Hepatocyte (in vitro differentiated cells): ENCODE measurements at places on chromosomes 16 and 17.

GRCh38 chr17:62578757-62579487 is 48.5 kb upstream of the MRC2 start:
- no peak for DNase-seq

GRCh38 chr16:65574326-65574966 is 452.6 kb upstream of the CDH11 start:
- no peak for DNase-seq

DNA sequence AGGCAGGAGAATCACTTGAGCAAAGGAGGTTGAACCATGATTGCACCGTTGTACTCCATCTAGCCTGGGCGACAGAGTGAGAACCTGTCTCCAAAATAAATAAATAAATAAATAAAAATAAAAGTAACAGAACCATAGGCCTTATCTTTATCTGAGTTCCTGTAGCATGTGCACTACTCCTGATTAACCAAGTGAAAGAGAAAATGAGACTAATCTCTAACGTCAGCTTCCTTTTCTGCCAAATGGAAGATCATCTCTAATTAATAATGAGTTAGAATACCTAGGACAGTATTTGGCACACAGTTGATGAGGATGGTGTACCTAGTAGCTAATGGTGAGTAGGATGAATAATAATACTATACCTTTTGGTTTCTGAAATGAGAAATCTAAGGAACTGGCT is 520.4 kb downstream of the WWOX start:
- no peak for DNase-seq

DNA sequence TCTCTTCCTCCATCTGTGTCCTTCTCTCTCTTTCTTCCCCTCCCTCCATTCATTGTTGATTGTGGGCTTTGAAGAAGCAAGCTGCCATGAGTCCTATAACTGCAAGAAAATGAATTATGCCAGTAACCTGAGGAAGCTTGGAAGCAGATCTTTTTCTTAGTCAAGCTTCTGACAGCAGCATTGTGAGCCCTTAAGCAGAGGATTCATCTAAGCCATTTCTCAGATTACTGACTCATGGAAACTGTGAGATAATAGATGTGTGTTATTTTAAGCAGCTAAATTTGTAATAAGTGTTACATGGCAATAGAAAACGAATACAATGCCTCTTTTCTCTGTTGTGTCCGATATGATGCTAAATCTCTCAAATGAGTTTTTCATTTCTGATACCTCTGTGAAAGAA is 1109.7 kb downstream of the CDH11 start:
- no peak for DNase-seq

GRCh38 chr16:85607796-85608514 is 5.2 kb upstream of the GSE1 start:
- no peak for DNase-seq

DNA sequence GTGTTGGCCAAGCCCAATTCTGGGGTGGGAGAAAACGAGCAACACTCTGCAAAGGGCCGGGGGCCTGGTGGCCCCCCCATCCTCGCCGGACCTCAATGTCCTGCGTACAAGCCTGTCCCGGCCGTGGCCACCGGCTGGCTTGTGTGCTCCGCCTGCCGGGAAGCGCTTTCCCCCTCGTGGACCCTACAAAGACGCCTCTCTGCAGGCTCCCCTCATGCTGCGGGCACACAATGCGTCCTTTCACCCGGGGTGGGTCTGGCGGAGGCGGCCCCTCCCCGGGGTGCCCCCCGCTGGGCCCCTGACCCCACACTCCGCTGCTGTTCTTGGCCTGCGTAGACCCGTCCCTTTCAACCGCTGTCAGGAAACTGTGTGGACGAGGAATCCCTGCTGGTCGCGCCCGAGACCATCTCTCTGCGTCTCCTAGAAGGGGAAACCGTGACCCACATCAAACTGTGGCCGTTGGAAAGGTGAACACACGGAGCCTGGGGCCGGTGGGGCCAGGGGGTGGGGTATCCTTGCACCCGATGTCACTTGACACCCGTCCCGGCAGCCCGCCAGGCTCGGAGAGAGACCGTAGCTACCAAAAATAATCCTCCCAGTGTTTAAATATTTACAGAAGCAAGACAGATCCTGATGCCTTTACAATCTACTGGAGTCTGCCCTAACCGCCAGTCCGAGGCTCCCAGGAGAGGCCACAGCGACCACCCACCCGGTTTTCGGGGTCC is 43.6 kb downstream of the TBC1D16 start:
- peak; percentile 71 for DNase-seq

GRCh38 chr16:12067714-12068401 is 91.3 kb downstream of the SNX29 start:
- DNase-seq: peak; percentile 87

DNA sequence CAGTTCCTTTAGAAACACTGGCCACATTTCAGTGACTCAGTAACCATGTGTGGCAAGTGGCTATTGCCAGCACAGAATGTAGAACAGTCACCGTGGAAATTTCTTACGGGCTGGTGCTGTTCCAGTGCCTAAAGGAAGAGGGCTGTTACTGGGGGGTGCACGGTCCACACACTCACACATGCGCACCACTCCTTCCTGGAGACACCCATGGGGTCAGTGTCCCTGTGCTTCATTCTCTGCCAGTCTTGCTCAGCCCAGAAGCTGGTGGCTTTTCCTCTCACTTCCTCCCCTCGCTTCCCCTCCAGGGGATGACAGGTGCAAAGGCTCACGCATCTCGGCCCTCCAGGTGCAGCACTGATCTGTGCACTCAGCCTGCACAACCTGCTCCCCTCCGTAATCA is 115.6 kb downstream of the CCDC182 start:
- no peak for DNase-seq
